Fibroblast of skin of right quadriceps (primary cell): ENCODE measurements at places on chromosomes 4 and X.

- no peak for DNase-seq
Observed at GRCh38 chr4:110138551-110138950, 59.9 kb downstream of the ELOVL6 start.

DNA sequence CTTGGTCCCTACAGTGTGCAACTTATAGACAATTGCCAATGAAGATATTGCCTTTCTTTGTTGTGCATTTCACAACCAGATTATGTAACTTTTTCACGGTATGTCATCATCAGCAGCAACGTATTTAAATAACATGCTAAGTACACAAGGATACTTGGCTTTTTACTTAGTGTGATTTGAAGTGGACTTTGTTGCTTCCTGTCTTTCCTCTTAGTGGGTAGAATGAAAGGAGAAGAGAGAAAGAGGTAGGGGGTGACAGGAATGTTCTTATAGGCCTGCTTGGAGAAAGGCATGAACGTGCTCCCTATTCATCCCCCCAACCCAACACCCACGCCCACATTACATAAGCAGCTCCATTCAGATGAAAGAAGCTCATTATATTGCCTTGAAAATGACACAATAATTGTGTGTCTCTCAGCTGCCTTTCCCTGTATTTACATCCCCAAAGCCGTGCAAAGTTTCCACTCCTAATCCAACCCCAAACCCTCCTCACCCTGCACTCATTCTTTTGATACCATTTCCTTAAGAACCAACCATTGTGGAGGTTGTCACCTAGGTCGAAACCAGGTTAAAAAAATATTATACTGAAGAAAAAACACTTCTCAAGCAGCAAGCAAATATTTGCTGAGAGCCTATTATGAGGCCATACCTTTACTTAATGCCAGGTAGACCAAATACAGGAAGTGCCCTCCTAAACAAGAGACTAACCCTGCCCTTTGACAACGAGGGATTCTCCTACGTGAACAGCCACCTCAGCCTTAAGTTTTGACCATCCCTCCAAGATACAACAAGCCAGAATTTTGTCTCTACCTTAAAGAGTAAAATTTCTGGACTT, 25.2 kb upstream of the GK start:
- DNase-seq, result no peak

- DNase-seq, result no peak
Observed at GRCh38 chr4:64893205-64893604, 484.0 kb upstream of the TECRL start.

- DNase-seq, result peak; percentile 77
Observed at GRCh38 chr4:152679414-152680281, at the start of gene TMEM154. Gene TMEM154 (minus strand): TSS chr4:152679997. CDS start chr4:152679933, 64 bp downstream.

DNA sequence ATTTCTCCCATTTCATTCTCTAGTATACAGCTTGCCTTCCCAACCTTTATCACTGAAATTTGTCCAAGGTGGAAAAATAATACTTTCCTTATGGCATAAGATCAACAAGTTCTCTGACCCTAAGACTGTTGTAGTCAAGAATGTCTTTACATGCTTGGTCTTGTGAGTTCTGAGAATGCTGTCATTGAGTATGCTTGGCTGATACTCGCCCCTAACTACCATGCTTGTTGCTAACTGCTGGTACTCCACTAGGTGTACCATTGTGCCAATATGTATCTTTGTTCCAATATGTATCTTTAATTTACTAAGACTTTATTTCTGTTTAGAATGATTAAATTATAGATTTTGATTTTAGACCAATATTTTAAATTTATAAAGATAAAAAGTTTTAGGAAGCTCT, 796.4 kb downstream of the PCDH7 start:
- DNase-seq, result no peak

DNA sequence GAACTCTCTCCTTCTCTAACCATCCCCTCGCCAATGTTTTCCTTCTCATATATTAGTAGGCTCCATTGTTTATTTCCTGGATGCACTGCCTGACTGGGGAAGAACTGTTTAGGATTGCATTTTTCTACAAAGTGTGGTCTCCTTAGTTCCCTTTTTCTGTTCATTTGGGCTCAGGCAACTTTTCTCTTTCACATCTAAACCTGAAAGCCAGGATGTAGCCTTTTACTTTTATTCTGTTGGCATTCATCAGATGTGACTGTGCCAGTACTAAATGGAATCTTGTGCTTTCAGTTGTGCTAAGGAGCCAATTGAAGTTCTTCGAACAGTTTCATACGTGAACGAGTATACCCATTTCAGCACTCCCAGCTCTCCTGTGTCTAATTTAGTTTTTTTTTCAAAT, 59.8 kb downstream of the DDIT4L start:
- no peak for DNase-seq

GRCh38 chrX:107686026-107686425, 57.7 kb downstream of the PRPS1 start:
- no peak for DNase-seq

GRCh38 chr4:94676970-94677369, 80.8 kb upstream of the BMPR1B start:
- DNase-seq, result peak; percentile 42

DNA sequence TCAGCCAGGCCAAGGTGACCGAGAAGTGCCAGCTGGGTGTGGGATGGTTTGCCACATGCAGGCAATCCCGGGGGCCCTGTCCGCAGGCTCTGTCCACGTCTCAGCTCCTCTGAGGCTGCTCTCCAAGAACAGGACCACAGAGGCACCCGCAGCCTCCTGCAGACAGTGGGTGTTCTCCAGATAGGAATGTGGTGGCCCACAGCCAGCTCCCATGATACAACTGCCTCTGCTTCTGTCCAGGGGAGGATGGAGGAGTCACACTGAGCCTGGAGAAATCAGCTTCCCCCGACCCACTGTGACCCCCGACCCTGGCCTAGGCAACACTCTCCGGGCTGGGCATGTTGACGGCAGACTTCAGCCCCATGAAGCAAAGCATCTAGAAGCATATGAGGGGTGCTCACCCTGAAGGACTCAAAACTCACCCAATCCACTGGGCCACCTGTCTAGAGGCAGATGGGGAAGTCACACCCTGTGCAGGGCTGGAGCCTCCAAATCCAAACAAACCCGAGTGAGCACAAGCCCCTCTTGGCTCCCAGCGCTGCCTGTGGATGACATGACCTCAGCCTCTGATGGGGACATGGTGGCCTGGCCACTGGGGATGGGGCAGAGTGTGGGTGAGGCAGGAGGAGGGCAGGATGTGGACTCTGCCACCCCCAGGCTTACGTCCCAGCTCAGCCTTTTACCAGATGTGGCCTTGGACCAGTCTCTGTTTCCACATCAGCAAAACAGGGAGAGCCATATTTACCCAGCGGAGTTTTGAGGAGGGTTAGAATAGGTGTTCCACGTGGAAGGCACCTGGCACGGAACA, 102.3 kb downstream of the PSAPL1 start:
- peak; percentile 76 for DNase-seq

GRCh38 chr4:113273721-113274220, 224.3 kb downstream of the ANK2 start:
- DNase-seq, result no peak

DNA sequence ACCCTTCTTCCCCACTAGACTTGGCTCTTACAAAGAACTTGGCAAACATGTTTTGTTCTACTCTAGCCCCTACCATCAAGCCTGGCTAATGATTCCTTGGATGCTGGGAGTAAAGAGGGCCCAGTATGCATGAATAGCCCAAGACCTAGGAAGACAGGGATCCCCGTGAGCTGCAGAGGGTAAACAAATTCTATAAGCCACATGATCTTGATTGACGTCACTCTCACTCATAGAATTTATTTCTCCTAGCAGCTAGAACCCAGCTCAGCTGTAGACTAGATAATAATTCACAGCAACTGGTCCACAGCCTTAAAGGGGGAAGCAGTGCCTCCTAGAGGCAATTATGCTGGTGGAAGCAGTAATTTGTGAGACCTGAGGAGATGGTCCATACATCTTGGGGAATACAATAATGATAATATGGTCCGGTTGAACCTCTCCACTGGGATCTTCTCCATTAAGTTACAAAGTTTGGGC, 16.1 kb upstream of the USO1 start:
- no peak for DNase-seq

DNA sequence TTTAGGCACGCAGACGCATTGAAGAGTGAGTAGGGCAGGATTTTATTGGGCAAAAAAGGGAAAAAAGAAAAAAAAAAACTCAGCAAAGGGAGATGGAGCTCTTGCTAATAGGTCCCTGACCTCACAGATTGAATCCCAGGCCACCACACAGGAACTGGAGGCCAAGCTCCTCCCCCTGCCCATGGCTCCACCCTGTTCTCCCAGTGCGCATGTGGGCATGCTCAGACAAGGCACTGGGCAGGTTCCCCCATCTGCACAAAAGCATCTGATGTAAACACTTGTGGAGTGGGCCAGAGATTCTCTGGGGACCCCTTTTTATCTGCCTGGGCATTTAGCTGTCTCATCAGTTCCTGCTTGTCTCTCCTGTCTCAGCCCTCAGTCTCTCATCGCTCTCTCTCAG, 9.5 kb downstream of the FRMD7 start:
- no peak for DNase-seq

DNA sequence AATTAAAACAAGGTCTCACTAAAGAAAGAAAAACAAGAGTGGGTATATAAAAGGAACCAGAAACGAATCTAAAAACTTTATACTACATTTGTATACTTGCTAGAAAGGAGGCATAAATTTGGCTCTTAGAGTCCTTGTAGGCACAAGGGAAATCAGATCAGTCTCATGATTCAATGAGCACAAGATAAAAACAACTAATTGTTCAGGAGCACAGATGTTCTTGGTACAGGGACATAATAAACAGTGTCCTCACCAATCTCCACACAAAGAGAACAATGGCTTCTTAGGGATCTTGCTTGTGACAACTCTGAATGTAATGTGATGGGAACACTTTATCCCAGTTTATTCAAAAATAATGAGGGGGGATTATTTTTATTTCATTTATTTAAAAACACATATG, 28.3 kb downstream of the TMEM144 start:
- no peak for DNase-seq

GRCh38 chrX:56795309-56795868, 66.3 kb downstream of the NBDY start:
- DNase-seq, result no peak

GRCh38 chr4:5101571-5101970, 50.3 kb downstream of the STK32B start:
- peak; percentile 79 for DNase-seq

- peak; percentile 5 for DNase-seq
Observed at GRCh38 chr4:42331914-42332368, 65.3 kb upstream of the SHISA3 start.

DNA sequence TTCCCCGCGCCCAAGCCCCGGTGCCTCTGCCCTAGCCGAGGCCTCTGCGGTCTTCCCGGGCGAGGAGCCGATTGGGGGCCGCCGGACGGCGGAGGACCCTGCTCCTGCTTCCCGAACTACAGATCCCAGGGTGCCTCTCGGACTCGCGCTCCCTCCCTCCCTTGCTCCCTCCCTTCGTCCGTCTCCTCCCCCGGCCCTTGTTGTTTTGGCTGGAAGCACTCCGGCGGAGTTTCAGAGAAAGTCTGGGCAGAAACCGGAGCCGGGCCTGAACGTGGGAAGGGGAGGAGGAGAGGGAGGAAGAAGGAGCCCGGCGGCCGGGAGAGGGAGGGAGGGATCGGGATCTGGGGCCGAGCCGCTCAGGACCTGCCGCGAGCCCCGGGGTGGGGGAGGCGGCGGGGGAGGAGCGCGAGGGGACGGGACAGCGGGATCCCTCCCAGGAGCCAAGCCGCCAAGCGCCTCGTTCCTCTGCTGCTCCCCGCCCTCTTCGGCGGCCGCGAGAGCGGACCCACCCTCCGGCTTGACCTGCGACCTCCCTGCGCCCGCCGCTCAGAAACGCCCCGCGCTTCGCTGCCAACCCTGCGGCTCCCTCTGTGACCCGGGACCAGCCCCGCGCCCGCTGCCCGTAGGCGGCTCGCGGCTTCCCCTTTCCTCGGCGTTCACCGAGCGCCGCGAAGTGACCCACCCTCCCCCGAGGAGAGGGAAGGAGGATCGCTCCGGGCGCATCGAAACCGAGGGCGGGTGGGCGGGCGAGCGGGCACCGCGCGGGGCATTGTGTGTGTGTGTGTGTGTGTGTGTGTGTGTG, 496 bp upstream of the GAB1 start:
- peak; percentile 91 for DNase-seq

- no peak for DNase-seq
Observed at GRCh38 chr4:1098311-1098925, 14.9 kb downstream of the RNF212 start.

GRCh38 chrX:107683124-107683895, 55.0 kb downstream of the PRPS1 start:
- no peak for DNase-seq

- peak; percentile 31 for DNase-seq
Observed at GRCh38 chr4:111492496-111492895, 652.8 kb upstream of the FAM241A start.

GRCh38 chr4:128163177-128164117, 102.3 kb downstream of the LARP1B start:
- DNase-seq, result peak; percentile 41

DNA sequence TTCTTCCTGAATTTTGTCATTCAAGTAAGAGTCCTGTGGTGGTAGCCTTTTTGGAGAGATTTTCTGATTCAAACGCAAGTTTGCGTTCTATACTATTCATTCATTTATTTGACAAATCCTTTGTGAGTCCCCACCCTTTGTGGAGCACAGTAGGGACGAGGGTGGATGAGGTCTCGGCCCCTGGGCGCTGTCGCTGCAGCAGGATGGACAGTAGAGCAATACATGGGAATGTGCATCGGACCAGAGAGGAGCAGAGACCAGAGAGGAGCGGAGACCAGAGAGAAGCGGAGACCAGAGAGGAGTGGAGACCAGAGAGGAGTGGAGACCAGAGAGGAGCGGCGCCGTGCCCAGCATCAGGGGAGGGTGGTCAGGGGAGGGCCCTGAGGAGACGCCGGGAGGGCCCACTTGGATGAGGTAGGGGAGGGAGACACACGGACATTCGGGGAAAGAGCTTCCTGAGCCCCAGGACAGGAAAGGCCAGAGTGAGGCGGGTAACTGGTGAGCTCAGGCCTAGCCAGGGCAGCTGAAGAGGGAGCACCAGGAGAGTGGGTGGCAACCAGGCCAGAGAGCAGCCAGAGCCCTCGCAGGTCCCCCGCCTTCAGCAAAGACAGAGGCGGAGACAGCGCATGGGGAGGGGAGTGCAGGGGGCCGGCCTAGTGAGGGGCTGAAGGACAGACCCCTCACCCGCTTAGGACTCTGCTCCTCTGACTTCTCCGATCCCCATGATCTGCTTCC, 67.3 kb downstream of the NAT8L start:
- DNase-seq, result no peak
